Dorsolateral prefrontal cortex (tissue), 122 donors: ENCODE measurements at places on chromosomes 12 and 14. TPM values are rescaled to one million over a fixed set of nuclear protein-coding genes. Genes with fewer than 3 reads are reported as not detected.

DNA sequence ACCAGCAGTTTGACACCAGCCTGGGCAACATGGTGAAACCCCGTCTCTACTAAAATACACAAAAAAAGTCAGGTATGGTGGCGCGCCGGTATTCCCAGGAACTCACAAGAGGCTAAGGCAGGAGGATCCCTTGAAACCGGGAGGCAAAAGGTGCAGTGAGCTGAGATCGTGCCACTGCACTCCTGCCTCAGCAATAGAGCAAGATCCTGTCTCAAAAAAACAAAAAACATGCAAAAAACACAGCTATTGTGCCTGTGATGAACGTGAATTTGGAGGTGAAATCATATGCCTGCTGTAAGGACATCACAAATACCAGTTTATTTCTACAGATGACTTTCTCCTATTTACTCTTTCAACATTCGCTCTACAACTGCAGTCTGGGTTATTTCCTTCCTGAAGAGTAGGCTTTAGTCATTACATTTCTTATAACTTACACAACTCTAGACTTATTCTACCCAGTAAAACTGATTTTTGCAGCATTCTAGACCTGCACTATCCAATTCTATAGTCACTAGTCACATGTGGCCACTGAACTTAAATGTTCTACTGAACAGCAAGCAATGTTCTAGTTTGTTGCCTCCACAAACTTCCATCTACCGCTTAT is 48.3 kb downstream of the HNRNPC start:
- no peak for DNase-seq

GRCh38 chr12:34398366-34398705 is 376.0 kb downstream of the ALG10 start:
- DNase-seq: no peak

- DNase-seq: no peak
These were observed 7.2 kb upstream of the GPR84 start for GRCh38 chr12:54371328-54372112.

PNP gene
- total RNA-seq: 8.7 TPM

DNA sequence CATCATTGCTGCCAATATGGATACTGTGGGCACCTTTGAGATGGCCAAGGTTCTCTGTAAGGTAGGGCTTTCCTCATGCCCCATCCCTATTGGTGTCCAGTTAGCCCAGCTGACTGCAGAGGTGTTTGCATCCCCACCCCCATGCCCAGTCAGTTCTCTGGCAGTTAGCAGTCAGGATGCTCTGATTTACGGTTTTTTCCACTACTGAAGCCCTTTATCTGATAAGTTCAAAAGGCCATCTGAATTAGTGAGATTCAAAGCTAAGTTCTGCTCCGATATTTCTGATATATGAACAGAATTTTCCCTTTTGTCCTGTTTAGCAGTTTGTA is 773 bp downstream of the GMPR2 start:
- DNase-seq: no peak

PLBD1 gene
- 2.9 TPM for total RNA-seq

DNA sequence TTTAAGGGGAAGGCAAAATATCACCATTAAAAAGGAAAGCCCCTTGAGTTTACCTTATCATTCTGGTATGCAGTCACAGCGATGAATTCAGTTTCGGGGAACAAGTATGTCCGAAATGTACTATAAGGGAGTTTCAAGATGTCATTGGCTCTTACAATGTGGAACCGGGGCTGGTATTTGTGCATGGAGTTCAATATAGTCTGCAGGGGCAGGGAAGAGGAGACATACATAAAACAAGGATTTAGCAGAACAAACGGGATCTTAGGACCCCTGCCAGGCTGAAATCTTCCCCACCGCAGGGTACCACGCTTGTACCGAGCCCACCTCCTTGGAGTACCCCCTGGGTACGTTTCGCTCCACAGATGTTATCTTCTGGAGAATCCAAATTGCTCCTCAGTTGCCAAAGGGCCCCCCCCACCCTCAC is 4.5 kb downstream of the TBX3 start:
- DNase-seq: no peak

DNA sequence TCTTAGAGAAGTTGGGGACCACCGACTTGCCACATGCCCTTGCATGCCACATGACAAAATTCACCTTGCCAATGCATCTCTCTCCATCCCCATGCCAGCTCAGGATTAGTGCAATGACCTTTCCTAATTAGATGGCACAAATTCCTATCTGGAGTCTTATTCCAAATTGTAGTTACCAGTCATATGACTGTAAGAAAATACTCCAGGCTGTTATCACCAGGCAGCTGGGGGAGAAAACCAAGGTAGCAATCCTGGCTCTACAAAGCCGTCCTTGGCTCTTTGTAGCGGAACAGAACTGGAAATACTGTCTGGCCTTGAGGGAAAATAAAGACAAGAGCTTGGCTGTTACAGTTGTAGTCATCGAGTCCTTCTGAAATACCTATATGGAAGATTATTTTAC is 208.5 kb upstream of the DIO2 start:
- DNase-seq: no peak

CLEC1A gene
- 4.2 TPM for total RNA-seq

SLC25A21 gene
- total RNA-seq: not detected

DNA sequence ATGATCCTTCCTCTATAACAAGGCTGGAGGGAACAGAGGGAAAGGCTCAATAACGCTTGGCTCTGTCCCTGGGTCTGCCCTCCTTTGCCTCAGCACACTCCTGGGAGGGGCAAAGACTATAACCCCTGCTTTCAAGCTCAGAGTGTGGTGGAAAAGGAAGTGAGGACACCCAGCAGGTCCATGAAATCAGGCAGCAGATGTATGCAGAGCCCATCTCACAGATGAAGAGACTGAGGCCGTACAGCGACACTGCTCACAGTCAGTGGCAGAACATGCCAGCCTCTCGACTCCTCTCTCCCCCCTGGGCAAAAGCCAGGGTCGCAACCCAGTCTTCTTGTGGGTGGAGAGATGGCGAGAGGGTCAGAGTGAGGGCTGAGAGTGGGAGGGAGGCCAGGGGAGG is 39.8 kb downstream of the SLC6A12 start:
- DNase-seq: no peak

LHX5 gene
- total RNA-seq: not detected

NKX2-1 gene
- 0.34 TPM for total RNA-seq

DNA sequence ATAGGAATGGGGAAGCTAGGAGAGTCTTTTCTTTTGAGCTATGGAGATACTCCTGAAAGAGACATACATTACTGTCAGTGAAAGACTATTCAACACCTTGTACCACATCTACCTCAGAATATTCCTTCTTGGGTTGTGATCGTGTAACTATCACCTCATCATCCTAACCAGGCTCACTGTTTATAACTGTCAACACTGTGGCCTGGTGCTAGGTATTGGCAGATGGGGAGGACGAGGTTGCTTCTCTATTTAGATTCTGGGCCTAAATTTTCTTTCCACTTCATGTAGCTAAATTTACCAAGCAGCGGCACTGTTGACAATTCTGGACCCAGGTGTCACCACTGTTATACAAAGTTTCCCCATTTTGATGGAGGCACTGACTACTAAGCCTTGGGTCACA is 354.4 kb downstream of the NELL2 start:
- DNase-seq: no peak

ACADS gene
- 18.8 TPM for total RNA-seq

AGAP2 gene
- 253 TPM for total RNA-seq

- no peak for DNase-seq
These were observed 41.7 kb upstream of the RIN3 start for GRCh38 chr14:92471919-92472318.

- no peak for DNase-seq
These were observed 65.9 kb downstream of the RERG start for GRCh38 chr12:15155271-15155670.

DNA sequence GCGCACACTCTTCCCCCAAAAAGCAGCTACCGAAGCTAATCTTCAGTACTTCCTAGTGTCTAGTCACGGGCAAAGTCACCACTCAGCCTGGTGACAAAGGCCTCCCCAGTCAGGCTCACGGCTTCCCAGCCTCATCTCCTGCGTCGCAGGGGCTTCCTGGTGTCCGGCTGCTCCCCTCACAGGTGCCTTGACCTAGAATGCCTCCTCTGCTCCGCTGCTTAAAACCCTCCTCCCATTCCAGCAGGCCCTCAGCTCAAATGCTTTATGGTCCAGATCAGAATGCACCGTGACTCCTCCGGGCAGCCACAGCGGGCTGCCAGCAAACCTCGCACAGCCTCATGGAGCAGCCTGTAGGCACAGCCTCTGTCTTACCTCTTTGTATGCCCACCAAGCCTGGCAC is 53.1 kb downstream of the PRIMA1 start:
- no peak for DNase-seq

KCNMB4 gene
- 46.9 TPM for total RNA-seq

- no peak for DNase-seq
These were observed 289.0 kb downstream of the KSR2 start for GRCh38 chr12:117679776-117680175.

GRCh38 chr14:88503754-88504406 is 50.9 kb downstream of the PTPN21 start:
- no peak for DNase-seq

- no peak for DNase-seq
These were observed 22.7 kb downstream of the FRMD6 start for GRCh38 chr14:51674294-51675002.

PARP11 gene
- 18.8 TPM for total RNA-seq

GRCh38 chr12:90987520-90987919 is 17.3 kb downstream of the EPYC start:
- no peak for DNase-seq

C12orf60 gene
- 4.4 TPM for total RNA-seq

DNA sequence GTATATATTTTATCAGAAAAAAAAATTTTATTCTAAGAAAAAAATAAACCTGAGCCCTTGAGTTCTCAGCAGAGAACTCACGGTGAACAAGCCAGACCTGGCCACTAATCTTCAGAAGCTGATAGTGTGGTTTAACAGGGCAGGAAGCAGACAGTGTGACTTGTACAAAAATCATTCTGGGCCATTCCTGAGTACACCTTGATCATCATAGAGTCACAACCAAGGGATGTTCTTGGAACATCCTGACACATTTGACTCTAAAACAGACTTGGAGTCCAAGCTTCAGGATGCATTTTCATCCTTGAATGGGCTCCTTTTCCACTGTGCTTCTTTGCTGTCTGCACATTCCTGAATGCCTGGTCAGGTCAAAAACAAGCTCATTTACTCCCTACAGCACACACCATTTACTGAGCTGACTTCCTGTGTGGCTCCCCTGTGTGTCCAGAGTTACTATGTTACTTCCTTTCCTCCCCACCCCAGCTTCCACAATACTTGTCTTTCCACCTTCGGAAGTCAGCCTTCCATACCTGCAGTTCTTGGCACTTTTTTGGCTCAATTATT is 112.0 kb downstream of the ANO6 start:
- no peak for DNase-seq
